Activated T-helper 2 cell treated with anti-CD3 and anti-CD28 coated beads, Interferon-gamma antibody, Interleukin-2, Interleukin-4, amounts not matched to agents 10 μg/mL and 5 μg/mL and 100 μg/mL, durations not matched to agents 14 hours and 24 hours and 36 hours (primary cell): ENCODE measurements at places on chromosomes 7 and 10. TPM values are rescaled to one million over a fixed set of nuclear protein-coding genes. Genes with fewer than 3 reads are reported as not detected.

GRCh38 chr7:151193203-151193978, 6.3 kb upstream of the ASB10 start:
- H3K27me3 ChIP-seq: peaks cover 13% of the 10 kb centered on the region
- no peak overlapping the region for H3K27ac ChIP-seq
- no peaks in the 10 kb centered on the region for H3K4me1 ChIP-seq
- no peak overlapping the region for H3K4me3 ChIP-seq
- no peak for DNase-seq

DNA sequence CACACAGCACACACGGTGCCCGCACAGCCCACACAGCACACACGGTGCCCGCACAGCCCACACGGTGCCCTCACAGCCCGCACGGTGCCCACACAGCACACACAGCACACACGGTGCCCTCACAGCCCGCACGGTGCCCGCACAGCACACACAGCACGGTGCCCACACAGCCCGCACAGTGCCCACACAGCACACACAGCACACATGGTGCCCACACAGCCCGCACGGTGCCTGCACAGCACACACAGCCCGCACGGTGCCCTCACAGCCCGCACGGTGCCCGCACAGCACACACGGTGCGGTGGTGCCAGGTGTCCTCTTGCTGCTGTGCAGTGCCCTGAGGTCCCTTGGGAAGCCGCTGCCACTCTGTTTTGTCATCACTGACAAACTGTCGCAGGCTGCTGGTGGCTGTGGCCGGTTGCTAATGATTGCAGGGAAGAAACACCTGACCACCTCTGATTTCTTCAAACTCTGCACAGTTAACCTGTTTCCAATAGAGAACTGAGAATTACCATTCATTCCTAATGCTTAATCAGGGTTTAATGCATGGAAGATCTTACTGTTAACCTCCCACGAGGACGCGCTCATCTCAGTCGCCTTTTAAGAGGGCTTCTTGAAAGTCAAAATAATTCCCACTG, 66.9 kb downstream of the GLRX3 start:
- H3K27me3 ChIP-seq: no peaks in the 10 kb centered on the region
- no peak overlapping the region for H3K4me3 ChIP-seq
- no peaks in the 10 kb centered on the region for H3K36me3 ChIP-seq
- no peak for DNase-seq
- no peak overlapping the region for H3K27ac ChIP-seq

GRCh38 chr10:52143338-52143737, 170.7 kb upstream of the DKK1 start:
- H3K4me3 ChIP-seq: no peak overlapping the region
- H3K27me3 ChIP-seq: no peaks in the 10 kb centered on the region
- DNase-seq: no peak
- no peaks in the 10 kb centered on the region for H3K36me3 ChIP-seq

DNA sequence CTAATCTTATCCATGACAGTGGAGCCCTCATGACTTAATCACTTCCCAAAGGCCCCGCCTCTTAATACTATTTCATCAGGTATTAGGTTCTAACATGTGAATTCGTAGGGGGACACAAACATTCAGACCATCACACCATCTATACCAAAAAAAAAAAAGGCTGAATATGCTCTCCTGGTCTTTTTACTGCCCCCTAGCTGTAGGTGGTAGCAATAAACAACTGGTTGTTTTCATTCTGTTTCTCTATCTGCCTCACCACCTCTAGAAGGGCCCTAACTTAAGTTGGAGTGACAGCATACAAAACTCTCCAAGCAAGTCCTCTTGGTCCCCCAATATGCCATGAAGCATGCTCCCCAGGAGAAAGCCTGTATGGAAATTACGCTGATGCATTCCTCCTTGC, 94.1 kb downstream of the GRM8 start:
- H3K36me3 ChIP-seq: no peaks in the 10 kb centered on the region
- DNase-seq: no peak
- H3K4me1 ChIP-seq: no peaks in the 10 kb centered on the region
- H3K27ac ChIP-seq: no peak overlapping the region
- no peaks in the 10 kb centered on the region for H3K27me3 ChIP-seq
- H3K4me3 ChIP-seq: no peak overlapping the region

DNA sequence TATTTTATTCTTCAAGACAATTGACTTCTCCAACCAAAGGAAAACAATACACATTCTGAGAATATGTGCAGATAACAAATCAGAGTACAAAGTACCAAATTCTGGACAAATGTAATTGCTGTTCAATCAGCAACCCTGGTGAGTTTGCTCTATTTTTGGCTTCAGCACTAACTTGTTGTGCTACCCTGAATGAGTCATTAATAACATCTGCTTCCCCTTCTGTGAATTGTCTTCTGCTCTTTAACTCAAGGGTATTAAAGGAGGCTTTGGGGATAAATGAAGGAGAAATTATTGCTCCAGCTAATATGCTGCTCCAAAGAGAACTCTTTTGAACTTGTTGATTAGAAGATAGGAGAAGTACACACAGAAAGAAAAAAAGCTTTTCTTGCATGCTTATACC, 459.3 kb downstream of the HTR7 start:
- H3K27ac ChIP-seq: no peak overlapping the region
- H3K4me1 ChIP-seq: no peaks in the 10 kb centered on the region
- no peaks in the 10 kb centered on the region for H3K36me3 ChIP-seq
- no peaks in the 10 kb centered on the region for H3K27me3 ChIP-seq
- no peak overlapping the region for H3K4me3 ChIP-seq
- no peak for DNase-seq

DNA sequence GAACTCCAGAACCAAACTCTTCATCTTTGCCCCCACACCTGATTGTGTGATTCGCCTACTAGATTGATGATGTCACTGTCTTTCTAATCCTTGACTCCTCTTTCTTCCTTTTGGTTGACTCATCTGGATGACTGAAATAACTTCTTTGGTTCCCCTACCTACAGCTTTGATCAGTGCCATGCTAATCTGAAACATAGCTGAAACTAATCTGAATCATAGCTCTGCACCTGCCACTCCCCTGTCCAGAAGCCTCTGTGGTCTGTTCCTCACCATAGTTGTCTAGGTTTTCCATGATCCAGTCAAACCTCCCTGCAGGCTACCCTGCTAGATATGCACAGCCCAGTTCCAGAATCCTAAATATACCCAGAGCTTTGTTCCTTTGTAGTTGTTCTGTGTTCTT, 51.9 kb downstream of the ZNF365 start:
- H3K4me1 ChIP-seq: peaks cover 19% of the 10 kb centered on the region
- H3K4me3 ChIP-seq: no peak overlapping the region
- H3K27me3 ChIP-seq: no peaks in the 10 kb centered on the region
- DNase-seq: no peak
- H3K27ac ChIP-seq: no peak overlapping the region
- H3K36me3 ChIP-seq: no peaks in the 10 kb centered on the region

DNA sequence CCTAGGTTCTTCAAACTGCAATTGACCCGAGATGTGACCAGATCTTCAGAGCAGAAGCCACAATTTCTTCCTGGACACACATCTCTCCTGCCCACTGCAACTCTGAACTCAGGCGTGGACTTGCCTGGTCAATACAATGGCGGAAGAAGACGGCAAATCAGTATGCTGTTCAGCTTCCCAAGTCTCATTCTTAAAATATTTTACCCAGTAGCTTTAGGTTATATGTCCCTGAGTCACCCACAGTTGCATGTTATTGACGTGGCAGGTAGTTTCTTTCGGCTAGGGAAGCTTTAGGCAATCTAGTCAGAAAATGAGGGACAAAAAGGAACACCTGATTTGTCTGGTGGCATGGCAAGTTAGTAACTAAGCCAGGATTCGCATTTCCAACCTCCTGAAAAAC, 22.5 kb downstream of the CEP41 start:
- no peak for DNase-seq
- no peaks in the 10 kb centered on the region for H3K27me3 ChIP-seq
- peaks cover 67% of the 10 kb centered on the region for H3K4me1 ChIP-seq
- H3K36me3 ChIP-seq: peaks cover 15% of the 10 kb centered on the region

GRCh38 chr7:13007331-13007730, 319.9 kb downstream of the ARL4A start:
- no peak for DNase-seq
- H3K27me3 ChIP-seq: no peaks in the 10 kb centered on the region
- H3K4me3 ChIP-seq: no peak overlapping the region
- no peaks in the 10 kb centered on the region for H3K36me3 ChIP-seq

- peak overlapping the region; percentile 17 for H3K27ac ChIP-seq
- no peaks in the 10 kb centered on the region for H3K27me3 ChIP-seq
Measured at GRCh38 chr10:112383325-112383724, 9.4 kb downstream of the ACSL5 start.

MBL2 gene
- not detected in 2 replicates for total RNA-seq

MOGAT3 gene
- total RNA-seq: not detected in 2 replicates

TUBAL3 gene
- total RNA-seq: not detected in 2 replicates

ZPBP gene
- not detected in 2 replicates for total RNA-seq

TNKS2 gene
- 27.2 and 28.1 TPM in 2 replicates for total RNA-seq
